Progenitor cell of endocrine pancreas (in vitro differentiated cells): ENCODE measurements at places on chromosomes 3 and 15. TPM values are rescaled to one million over a fixed set of nuclear protein-coding genes. Genes with fewer than 3 reads are reported as not detected.
A peak's percentile ranks its signal among the peaks of the same experiment; 100 is the strongest.

GRCh38 chr3:3129579-3129978, 2.8 kb downstream of the TRNT1 start:
- no peak overlapping the region for H3K27ac ChIP-seq
- no peak overlapping the region for H3K4me3 ChIP-seq
- no peaks in the 10 kb centered on the region for H3K27me3 ChIP-seq
- peaks cover 14% of the 10 kb centered on the region for H3K4me1 ChIP-seq
- DNase-seq = no peak
- peaks cover 16% of the 10 kb centered on the region for H3K36me3 ChIP-seq

The CSPG4 gene
- total RNA-seq = 0.41 and 0.51 TPM in 2 replicates

The EXD1 gene
- not detected in 2 replicates for total RNA-seq

DNA sequence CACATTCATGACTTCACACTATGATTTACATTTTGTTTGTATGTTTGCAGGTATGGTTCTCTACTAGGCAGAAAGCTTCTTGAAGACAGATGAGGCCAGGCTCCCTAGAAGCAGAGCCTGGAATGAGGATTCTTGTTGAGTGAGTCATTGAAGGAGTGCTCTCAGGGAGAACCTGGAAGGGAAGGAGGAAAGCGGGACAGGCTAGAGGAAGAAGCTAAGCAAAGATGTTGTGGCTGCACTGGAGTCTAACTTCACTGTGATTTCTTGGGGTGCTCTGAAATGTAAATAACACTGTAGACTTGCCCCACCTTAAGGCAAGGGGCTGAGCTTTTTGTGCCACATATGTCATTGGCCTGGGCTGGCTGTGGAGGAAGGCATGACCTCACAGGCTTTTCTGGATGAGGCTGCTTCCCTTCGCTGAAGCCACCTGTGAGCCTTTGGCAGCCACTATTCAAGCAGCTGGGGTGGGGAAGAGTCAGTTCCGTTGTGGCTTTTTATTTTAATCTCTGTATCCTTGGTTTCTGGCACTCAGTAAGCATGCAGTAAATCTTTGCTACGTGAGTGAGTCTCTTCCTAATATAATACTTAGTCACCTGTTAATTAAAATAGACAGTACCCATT, 307.3 kb downstream of the SV2B start:
- H3K36me3 ChIP-seq = no peaks in the 10 kb centered on the region
- no peak overlapping the region for H3K4me3 ChIP-seq
- H3K4me1 ChIP-seq = peaks cover 13% of the 10 kb centered on the region
- H3K27ac ChIP-seq = peak overlapping the region; percentile 73

The MASP1 gene
- 0.60 and 1.6 TPM in 2 replicates for total RNA-seq

DNA sequence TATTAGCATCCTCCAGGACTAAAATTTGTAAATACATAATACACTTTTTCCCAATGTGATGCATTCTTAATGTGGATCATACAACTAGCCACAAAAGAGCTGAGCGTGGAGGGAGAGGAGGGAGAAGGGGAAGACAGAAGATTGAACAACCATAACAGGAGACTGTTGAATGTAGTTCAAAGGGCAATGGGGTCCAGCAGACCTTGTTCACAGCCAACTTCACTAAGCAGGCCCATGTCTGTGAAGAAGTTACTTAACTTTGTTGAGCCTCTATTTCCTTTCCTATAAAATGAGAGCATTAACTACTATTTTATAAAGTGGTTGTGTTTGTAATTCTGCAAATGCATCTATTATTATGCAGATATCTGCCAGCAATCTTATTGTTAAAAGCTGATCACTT, 13.3 kb downstream of the NCEH1 start:
- no peak for DNase-seq
- peaks cover 8% of the 10 kb centered on the region for H3K4me1 ChIP-seq
- H3K4me3 ChIP-seq = no peak overlapping the region
- H3K36me3 ChIP-seq = no peaks in the 10 kb centered on the region
- no peak overlapping the region for H3K27ac ChIP-seq

The FGD5 gene
- total RNA-seq = 0.09 and 0.17 TPM in 2 replicates

The COL8A1 gene
- 0.18 TPM in 1 of 2 replicates, not detected in the other for total RNA-seq

The CADPS gene
- 145 and 149 TPM in 2 replicates for total RNA-seq

DNA sequence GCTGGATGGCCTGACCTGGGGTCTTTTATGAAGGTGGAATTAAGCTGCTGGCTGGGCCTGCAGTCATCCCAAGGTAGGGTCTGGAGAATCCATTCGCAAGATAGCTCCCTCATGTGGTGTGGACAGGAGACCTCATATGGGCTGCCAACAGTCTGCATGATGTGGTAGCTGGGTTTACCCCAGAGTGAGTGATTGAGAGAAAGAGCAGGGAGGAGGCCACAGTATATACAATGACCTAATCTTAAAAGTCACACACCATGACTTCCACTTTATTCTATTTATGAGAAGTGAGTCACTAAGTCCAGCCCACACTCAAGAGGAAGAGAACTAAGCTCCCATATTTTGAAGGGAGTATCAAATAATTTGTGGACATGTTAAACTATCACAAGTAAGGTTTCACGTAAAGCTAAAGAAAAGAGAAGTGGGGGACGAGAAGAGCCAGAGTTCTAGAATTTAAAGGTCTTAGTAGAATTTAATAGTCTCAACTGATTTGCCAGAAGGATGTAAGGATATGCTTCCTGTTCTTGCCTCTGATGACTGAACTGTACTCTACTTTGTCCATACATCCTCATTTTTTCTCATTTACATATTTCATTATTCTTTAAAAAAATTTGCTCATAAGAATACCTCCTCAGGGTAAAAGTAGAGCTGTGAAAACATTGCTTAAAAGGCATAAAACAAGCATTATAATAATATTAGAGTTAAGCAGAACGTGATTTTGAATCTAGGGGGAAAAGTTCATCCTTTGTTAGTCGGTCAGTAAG, 184.4 kb downstream of the PEX5L start:
- H3K36me3 ChIP-seq = no peaks in the 10 kb centered on the region
- H3K4me3 ChIP-seq = no peak overlapping the region
- H3K27me3 ChIP-seq = peaks cover 2% of the 10 kb centered on the region
- no peak for DNase-seq
- no peaks in the 10 kb centered on the region for H3K4me1 ChIP-seq

GRCh38 chr15:85318048-85318731, 62.2 kb upstream of the AKAP13 start:
- no peak overlapping the region for H3K27ac ChIP-seq
- H3K4me3 ChIP-seq = no peak overlapping the region
- H3K27me3 ChIP-seq = no peaks in the 10 kb centered on the region

The A4GNT gene
- 3.1 and 3.4 TPM in 2 replicates for total RNA-seq

- no peaks in the 10 kb centered on the region for H3K27me3 ChIP-seq
- no peak for DNase-seq
- H3K4me3 ChIP-seq = no peak overlapping the region
- no peaks in the 10 kb centered on the region for H3K36me3 ChIP-seq
Measured at GRCh38 chr3:182303169-182303568, 490.1 kb upstream of the ATP11B start.

- H3K27me3 ChIP-seq = peaks cover 12% of the 10 kb centered on the region
- no peak for DNase-seq
- H3K4me1 ChIP-seq = peaks cover 1% of the 10 kb centered on the region
- H3K36me3 ChIP-seq = no peaks in the 10 kb centered on the region
- no peak overlapping the region for H3K4me3 ChIP-seq
Measured at GRCh38 chr3:64056606-64057180, 33.4 kb upstream of the PSMD6 start.

DNA sequence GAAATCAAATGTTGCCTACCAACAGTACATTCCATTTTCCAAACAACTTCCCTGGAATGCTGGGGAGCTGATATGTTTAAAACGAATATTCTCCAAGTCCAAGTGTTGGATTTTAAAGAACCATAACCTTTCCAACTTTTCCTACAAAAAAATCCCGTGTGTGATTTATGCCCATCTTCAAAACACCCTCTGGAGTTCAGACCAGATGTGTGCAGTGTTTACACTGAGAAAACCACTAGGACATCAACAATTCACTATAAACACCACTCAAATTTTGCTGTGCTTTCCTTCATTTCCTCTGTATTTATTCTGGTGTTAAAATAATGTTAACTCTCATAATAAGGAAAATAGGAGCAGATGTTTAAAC, 2.4 kb downstream of the VGLL4 start:
- no peak for DNase-seq
- peak overlapping the region; percentile 99 for H3K27ac ChIP-seq
- H3K4me1 ChIP-seq = peaks cover 53% of the 10 kb centered on the region
- H3K36me3 ChIP-seq = no peaks in the 10 kb centered on the region

DNA sequence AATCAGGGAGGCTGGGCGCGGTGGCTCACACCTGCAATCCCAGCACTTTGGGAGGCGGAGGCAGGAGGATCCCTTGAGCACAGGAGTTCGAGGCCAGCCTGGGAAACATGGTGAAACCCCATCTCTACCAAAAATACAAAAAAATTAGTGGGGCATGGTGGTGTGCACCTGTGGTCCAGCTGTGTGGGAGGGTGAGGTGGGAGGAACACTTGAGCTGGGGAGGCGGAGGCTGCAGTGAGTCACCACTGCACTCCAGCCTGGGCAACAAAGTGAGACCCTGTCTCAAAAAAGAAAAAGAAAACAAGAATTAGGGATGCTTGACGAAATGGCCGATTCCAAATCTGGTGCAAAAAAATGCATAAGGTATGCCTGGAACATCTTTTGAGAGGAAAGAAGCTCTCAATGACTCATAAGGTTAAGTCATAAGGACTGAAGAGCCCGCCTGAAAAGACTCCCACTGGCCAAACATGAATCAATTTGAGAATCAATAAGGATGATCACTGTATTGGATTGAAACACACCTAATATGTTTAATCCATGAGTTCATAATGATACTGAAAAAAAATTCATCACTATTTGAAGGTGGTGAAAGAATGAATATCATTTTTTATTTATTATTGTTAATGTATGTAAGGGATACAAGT, 27.7 kb downstream of the BLM start:
- no peak for DNase-seq
- H3K4me1 ChIP-seq = no peaks in the 10 kb centered on the region
- H3K27me3 ChIP-seq = no peaks in the 10 kb centered on the region
- no peak overlapping the region for H3K27ac ChIP-seq
- peaks cover 4% of the 10 kb centered on the region for H3K36me3 ChIP-seq
- no peak overlapping the region for H3K4me3 ChIP-seq

- H3K36me3 ChIP-seq = no peaks in the 10 kb centered on the region
- H3K4me1 ChIP-seq = no peaks in the 10 kb centered on the region
- DNase-seq = no peak
Measured at GRCh38 chr3:10356461-10356981, 35.6 kb upstream of the SEC13 start.

DNA sequence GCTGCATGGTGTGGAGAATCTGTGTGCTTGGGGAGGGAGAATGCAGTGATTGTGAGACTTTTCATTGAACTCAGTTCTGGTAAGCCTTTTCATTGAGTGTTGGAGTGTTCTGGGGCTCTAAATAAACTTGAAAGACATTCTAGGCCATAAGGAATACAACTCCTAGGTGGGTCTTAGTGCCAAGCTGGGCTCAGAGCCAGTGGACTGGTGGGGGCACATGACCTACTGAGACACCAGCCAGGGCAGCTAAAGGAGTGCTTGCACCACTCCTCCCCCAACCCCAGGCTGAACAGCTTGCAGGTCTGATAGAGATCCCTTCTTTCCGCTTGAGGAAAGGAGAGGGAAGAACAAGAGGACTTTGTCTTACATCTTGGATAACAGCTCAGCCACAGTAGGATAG, 21.7 kb upstream of the KPNA4 start:
- H3K4me3 ChIP-seq = no peak overlapping the region
- peaks cover 15% of the 10 kb centered on the region for H3K27me3 ChIP-seq
- no peaks in the 10 kb centered on the region for H3K36me3 ChIP-seq

The LRRC34 gene
- 6.6 and 7.0 TPM in 2 replicates for total RNA-seq

The GLDN gene
- 0.12 and 0.18 TPM in 2 replicates for total RNA-seq

The GOLGA6D gene
- total RNA-seq = 0.13 TPM in 1 of 2 replicates, not detected in the other

The TNFSF10 gene
- 0.36 and 0.72 TPM in 2 replicates for total RNA-seq

GRCh38 chr15:74777769-74778598, 3.9 kb upstream of the CSK start:
- peaks cover 11% of the 10 kb centered on the region for H3K4me1 ChIP-seq
- H3K27ac ChIP-seq = no peak overlapping the region
- no peak for DNase-seq
- H3K4me3 ChIP-seq = no peak overlapping the region
